ENCODE measurements at places on chromosomes 13 and 19.

DNA sequence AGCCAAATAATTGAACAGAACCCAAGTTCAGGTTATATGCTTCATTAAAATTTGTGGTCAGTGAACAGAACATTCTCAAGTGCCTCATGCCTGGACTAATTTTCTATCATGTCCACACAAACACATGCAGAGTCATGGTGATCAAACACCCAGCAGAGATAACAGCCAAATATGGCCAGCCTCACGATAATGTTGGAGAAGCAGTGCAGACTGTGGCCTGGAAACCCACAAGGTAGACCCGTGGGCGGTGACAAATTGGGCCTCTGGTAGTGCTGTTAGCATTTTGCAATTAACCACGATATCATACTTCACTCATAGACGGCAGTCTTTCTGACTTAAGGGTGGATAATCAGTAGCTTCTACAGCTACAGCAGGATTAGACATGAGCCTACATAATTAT lies 35.0 kb upstream of the VWA8 start:
- DNase-seq = no peak

DNA sequence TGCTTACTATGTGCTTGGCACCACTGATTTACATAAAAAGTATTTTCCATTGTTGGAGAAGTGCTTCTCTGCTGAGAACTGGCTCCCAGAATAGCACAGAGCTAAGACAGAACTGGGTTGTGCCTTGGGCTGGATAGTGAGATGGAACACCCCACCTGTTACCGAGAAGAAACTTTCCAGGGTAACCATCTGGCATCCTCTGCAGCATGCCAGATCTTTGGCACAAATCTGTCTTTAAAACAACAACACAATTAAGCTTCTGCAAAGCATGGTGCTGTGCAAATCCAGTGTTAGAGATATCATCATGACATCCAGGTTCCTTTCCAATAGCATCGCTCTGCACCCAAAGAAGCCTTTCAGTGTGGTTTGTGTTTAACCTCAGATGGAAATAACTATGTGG lies 202.5 kb upstream of the RFC3 start:
- no peak for DNase-seq

- no peak for DNase-seq
These were observed 684.5 kb upstream of the SLITRK1 start for GRCh38 chr13:84566780-84567179.

DNA sequence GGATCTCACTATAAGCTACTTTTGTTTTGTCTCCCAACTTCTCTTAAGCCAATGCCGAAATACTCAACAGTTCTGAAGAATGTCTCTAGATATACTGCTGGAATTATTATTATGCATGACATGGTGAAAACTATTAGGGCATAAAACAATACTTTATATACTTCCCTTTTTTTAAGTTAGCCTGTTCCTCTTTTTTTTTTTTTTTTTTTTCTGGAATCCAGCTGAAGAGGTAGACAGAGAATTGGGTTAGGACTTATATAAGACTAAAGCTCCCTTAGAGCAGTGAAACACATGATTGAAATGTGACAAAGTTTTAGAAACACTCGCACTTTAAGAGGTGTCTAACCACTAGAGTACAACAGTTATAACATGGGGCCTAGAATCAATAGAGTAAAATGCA lies 850.9 kb upstream of the PCDH9 start:
- no peak for DNase-seq

DNA sequence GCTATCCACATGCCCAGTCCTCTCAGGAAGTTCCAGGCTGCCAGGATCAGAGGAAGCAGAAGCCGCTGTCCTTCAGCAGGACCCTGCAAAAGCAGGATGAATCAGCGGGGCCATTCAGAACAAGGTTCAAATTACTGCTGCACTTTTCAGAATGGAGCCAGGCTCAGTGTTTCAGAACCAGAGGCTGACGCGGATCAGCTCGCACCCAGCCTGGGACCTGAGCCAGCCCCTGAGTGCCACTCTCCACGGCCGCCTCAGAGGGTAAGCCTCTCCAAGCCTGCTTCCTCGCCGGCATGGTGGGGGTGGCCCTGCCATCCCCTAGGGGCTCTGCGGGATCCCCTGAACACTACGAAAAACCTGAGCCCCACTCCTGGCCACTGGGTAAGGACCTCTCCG lies 24.7 kb downstream of the RASA3 start:
- DNase-seq = no peak

- DNase-seq = no peak
These were observed 844.8 kb downstream of the PCDH17 start for GRCh38 chr13:58476206-58476918.

- no peak for DNase-seq
These were observed 52.6 kb downstream of the ERICH4 start for GRCh38 chr19:41495589-41495988.

GRCh38 chr19:51342631-51343569 lies 961 bp upstream of the VSIG10L start:
- no peak for DNase-seq

GRCh38 chr19:15995536-15995935 lies 46.7 kb downstream of the OR10H4 start:
- no peak for DNase-seq
